ENCODE measurements at places on chromosomes 2 and 18.

- DNase-seq = no peak
Measured at GRCh38 chr2:1556776-1557466, 143.7 kb downstream of the TPO start.

- no peak for DNase-seq
Measured at GRCh38 chr2:208255557-208256106, 761 bp upstream of the IDH1 start.

DNA sequence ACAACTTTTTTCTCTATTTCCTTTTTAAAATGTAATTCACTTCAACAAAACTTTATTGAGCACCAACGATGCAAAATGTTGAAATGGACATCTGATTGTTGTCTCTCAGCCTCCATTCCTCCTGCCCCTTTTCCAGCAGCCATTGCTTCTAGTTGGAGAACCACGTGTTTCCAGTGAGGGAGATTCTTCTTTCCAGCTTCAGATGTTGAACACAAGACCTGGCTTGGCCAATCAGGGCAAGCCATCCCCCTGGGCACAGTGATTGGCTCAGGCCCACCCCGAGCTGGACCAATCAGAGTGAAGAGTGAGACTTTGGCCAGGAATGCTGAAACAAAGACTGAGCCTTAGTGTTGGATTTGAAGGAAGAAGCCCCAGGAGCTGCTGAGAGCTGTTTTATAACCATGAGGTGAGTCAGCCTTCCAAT lies 59.0 kb downstream of the E2F6 start:
- DNase-seq = no peak

DNA sequence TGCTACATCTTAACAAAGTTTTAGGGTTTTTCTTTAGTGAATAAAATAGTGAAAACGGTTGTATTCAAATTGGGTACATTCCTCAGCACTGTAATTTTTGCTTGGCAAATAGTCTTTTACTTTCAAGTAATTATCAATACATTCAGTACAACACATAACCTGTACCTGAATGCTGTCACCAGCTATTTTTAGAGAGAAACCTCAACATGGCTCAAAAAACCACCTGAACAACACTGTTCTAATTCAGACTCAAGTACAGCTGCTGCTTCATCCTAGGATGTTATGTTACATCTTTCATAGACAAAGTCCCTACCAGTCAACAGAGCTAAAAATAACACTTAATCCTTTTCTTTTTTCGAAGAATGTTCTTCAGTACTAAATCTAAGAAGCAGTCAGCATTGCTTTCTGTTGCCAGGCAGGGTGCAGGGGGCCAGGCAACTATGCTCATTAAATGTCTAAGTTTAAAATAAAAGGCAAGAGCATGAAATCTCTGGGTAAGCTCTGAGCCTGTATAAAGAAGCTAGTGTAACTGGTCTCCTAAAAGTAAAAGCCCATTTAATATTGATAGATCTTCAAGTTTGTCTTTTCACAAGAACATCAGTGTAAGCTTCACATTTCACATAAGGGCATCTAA lies 20.5 kb downstream of the PDIA6 start:
- DNase-seq = no peak

GRCh38 chr2:38907743-38908562 lies 18.3 kb downstream of the ARHGEF33 start:
- no peak for DNase-seq

GRCh38 chr18:12334366-12334808 lies 26.3 kb downstream of the TUBB6 start:
- DNase-seq = no peak

DNA sequence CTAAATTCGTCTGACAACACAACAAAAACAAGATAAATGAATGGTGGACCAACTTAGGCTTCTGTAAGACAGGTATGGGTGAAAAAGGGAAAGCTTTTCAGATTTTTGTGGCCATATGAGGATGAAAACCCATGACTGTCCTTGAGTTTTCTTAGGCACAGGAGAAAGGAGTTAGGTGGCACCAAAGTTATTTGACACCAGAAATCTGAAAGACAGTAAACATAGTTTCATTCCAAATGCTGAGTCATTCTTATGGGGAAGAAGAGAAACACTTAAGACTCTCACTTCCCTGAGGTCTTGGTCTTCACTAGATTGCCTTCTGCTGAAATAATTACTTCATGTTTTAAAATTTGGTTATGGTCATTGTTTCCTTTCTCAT lies 5.2 kb upstream of the GPD2 start:
- DNase-seq = no peak

GRCh38 chr2:231573698-231574421 lies 18.8 kb upstream of the TEX44 start:
- no peak for DNase-seq

DNA sequence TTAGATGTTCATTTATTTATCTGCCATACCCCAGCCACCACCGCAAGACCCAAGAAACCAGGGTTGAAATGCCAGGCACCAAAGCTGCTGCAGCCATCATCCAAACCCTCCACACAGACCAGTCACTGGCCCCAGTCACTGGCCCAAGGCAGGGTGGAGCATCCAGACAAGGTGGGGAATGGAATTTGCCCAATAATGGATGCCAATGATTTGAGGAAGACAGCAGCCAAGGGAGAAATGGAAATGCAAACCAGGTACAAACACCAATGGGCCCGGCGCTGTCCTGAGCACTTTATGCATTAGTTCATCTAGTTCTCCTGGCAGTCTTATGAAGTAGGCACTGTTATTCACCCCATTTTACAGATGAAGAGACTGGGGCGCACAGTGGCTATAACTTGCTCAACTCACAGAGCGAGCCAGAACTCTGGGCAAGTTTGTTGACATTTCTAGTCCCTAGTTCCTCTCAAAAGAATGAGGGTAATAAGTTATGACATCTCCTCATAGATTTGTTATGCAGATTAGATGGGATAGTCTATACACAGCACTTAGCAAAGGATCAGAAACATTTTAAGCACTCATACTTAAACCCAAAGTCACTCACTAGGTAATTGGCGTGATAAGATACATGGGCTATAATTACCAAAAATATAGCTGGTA lies 173.3 kb downstream of the TMEM247 start:
- DNase-seq = no peak

GRCh38 chr18:36809590-36810381 lies 19.0 kb downstream of the TPGS2 start:
- DNase-seq = no peak

GRCh38 chr2:47751856-47752414 lies 31.0 kb upstream of the MSH6 start:
- no peak for DNase-seq

DNA sequence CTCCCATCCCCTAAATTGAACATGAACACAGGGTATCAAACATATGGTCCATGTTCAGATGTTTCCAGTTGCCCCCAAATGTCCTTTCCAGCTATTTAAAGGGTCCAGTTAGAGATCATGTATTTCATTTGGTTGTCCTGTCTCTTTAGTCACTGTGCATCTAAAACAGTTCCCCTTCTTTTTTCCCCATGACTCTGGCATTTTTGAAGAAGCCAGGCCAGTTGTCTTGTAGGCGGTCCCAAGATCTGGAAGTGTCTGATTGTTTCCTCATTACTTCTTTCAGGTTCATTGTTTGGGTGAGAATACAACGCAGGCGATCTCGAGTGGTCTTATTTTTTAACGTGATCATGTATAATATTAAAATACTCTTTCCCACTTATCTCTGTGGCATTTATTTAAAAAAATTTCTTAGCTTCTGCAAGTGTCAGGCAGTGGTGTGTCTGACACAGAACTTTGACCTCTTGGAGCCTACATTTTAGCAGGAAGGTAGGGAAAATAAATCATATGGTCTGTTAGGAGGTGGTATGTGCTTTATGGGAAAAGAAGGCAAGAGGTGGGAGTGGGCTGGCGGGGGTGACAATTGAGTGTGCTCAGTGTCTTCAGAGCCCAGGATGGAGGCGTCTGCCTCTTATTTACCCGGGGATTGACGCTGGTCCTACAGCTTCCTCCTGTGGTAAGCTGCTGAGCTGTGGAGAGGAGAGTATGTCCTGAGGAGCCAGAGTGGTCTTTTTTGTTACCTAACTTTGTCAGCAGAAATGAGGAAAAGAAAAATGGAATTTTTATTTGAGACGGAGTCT lies 8.1 kb downstream of the RAB31 start:
- DNase-seq = no peak

DNA sequence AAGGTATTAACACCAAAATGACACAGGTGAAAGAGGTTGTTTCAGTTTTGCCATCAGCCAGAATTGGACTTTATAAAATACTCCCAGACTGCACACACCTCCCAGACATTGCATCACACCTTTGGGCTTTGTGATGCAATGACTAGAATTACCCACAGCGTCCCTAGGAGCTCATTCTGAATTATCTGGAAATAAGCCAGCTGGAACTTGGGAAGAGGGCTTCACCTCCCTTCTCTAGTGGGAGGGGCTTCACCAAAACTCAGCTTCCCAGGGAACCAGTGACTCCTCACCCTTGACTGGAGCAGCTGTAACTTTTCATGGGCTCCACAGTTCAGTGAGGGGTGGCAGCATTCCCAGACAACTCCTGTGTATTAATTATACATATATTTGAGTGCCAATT lies 83.1 kb upstream of the BZW1 start:
- no peak for DNase-seq
